Foreskin keratinocyte (primary cell): ENCODE measurements at places on chromosomes 5 and 9. TPM values are rescaled to one million over a fixed set of nuclear protein-coding genes. Genes with fewer than 3 reads are reported as not detected.

The SLCO6A1 gene
- not detected in 2 replicates for total RNA-seq

GRCh38 chr5:41875121-41875520, 4.9 kb upstream of the OXCT1 start:
- no peak for DNase-seq

DNA sequence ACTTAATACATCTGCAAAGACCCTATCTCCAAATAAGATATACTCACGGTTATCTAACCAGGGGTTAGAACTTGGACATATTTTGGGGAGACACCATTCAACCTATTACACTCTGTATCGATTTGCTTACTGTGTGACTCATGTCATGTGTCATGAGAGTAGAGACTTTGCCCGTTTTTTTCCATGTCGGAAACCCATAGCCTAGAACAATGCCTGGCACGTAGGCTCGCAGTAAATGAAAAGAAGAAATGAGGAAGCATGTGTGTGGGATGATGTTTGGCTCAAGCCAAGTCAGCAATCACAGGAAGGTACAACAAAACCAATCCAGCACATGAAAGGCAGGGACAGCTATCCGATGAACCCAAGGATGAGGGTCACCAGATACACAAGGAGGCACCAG, 94.6 kb upstream of the DNAH5 start:
- peak; percentile 84 for DNase-seq

- no peak for DNase-seq
Observed at GRCh38 chr9:3868012-3868411, 342.2 kb upstream of the RFX3 start.

The TAF11L10 gene
- not detected in 2 replicates for total RNA-seq

The POLR3G gene
- 21.6 and 24.1 TPM in 2 replicates for total RNA-seq

The NPM1 gene
- 2,005 and 2,487 TPM in 2 replicates for total RNA-seq
